ENCODE measurements at places on chromosomes 6 and 20. TPM values are rescaled to one million over a fixed set of nuclear protein-coding genes. Genes with fewer than 3 reads are reported as not detected.

The GPX5 gene
- not detected for total RNA-seq

The KCNQ2 gene
- not detected for total RNA-seq

The CBLN4 gene
- not detected for total RNA-seq

The CD40 gene
- total RNA-seq = 10.5 TPM

The ABHD16B gene
- total RNA-seq = not detected

The BMP2 gene
- 0.73 TPM for total RNA-seq

The SMLR1 gene
- not detected for total RNA-seq

The CAGE1 gene
- total RNA-seq = not detected

The OR14J1 gene
- total RNA-seq = not detected

The L3MBTL3 gene
- total RNA-seq = 11.4 TPM

The CABLES2 gene
- 2.1 TPM for total RNA-seq

The PHACTR3 gene
- total RNA-seq = 5.2 TPM

The C2 gene
- total RNA-seq = 3.3 TPM

The MROH8 gene
- total RNA-seq = 1.6 TPM

The COL21A1 gene
- 12.0 TPM for total RNA-seq

The NOX3 gene
- not detected for total RNA-seq

The OR12D2 gene
- total RNA-seq = not detected

The GPR63 gene
- total RNA-seq = 1.9 TPM

The SRMS gene
- not detected for total RNA-seq

The NKAIN2 gene
- not detected for total RNA-seq
